Osteoblast (primary cell): ENCODE measurements at places on chromosomes 2 and 18.
A peak's percentile ranks its signal among the peaks of the same experiment; 100 is the strongest.

GRCh38 chr2:69667805-69668382, 24.4 kb upstream of the AAK1 start:
- H3K36me3 ChIP-seq: no peaks in the 10 kb centered on the region
- no peaks in the 10 kb centered on the region for H3K27me3 ChIP-seq
- DNase-seq: no peak
- peaks cover 9% of the 10 kb centered on the region for H3K4me1 ChIP-seq
- H3K27ac ChIP-seq: no peak overlapping the region

DNA sequence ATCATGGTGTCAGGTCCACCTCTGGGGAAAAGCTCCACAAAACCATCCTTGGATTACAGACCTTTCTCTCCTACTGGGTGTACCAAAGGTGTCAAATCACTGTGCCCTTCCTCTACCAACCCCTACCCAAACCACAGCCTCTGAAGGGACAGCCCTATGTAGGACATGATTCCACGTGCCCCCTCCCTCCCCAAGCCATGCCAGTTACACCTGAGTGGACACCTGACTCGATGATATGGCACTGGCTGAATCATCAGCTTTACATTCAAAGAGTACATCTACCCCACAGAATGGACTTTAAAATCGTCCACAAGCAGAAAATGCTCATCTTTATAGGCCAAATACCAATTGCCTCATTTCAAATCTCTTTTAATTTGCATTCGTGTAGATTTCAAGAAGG, 26.0 kb downstream of the TRABD2A start:
- no peak overlapping the region for H3K4me3 ChIP-seq
- H3K4me1 ChIP-seq: no peaks in the 10 kb centered on the region
- DNase-seq: no peak
- no peak overlapping the region for H3K27ac ChIP-seq
- H3K36me3 ChIP-seq: no peaks in the 10 kb centered on the region

GRCh38 chr2:197705912-197706838, 1.0 kb downstream of the MARS2 start:
- H3K27ac ChIP-seq: peak overlapping the region; percentile 27
- peak overlapping the region; percentile 92 for H3K4me3 ChIP-seq
- H3K4me1 ChIP-seq: peaks cover 32% of the 10 kb centered on the region
- DNase-seq: peak; percentile 48
- peaks cover 4% of the 10 kb centered on the region for H3K36me3 ChIP-seq

- DNase-seq: no peak
- H3K27ac ChIP-seq: no peak overlapping the region
- no peaks in the 10 kb centered on the region for H3K27me3 ChIP-seq
Observed at GRCh38 chr18:71958605-71959004, 585.5 kb downstream of the CBLN2 start.

DNA sequence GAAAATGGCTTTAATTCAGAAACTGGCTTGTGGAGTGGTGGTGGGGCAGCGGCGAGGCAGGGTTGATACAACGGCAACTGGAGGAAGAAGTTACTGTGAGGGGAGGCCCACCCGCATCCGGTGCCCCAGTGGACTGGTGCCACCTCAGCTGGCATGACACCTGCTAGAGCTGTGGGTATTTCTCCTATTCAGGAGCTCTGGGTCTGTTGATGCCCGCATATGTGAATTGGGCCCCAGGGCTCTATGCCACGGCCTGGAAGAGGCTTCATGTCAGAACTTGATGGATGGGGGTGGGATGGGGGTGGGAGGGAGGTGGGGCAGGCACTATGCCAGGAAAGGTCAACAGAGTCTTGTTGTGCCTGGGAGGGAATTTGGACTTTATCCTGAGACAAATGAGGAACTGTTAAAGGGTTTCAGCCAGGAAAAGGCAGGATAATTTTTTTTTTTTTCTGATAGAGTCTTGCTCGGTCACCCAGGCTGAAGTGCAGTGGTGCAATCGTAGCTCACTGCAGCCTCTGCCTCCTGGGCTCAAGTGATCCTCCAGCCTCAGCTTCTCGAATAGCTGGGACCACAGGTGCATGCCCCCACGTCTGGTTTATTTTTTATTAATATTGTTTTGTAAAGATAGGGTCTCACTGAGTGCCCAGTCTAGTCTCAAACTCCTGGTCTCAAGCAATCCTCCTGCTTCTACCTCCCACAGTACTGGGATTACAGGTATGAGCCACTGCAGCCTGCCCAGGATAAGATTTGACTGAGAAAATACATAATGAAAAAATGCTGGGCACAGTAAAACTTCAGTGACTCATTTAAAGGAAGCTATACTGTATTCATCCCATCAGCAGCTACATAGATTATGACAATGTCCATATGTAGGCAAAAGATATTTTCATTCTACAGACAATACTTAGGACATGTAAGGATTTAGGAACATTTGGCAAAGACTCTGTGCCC, 52.6 kb downstream of the SH2D6 start:
- peaks cover 12% of the 10 kb centered on the region for H3K4me1 ChIP-seq
- H3K36me3 ChIP-seq: no peaks in the 10 kb centered on the region
- no peak overlapping the region for H3K27ac ChIP-seq
- no peaks in the 10 kb centered on the region for H3K27me3 ChIP-seq
